ENCODE measurements at places on chromosomes 7 and 10. TPM values are rescaled to one million over a fixed set of nuclear protein-coding genes. Genes with fewer than 3 reads are reported as not detected.

GRCh38 chr7:447523-447922, 72.1 kb downstream of the PDGFA start:
- DNase-seq, result no peak

GRCh38 chr7:128103498-128104107, 72.4 kb upstream of the LRRC4 start:
- no peak for DNase-seq

GRCh38 chr10:33244354-33244967, 90.0 kb downstream of the NRP1 start:
- no peak for DNase-seq

DNA sequence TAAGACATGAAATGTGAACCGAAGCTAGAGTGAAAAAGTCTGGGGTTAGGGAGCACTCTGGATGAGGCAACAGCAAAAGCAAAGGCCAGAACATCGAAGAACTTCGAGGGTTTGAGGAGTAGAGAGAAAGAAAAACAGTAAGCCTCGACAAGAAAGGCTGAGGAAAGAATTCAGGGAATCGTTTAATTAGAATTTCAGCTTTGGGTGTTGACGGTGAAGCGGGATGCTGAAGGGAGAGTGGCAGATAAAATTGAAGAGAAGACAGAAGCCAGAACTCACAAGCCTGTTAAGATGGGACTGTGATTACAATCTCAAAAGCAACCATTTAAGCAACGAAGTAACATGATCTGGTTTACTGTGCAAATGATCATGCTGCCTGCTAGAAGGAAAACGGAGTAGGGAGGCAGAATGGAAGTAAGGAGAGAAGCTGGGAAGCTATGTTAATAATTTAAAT, 2.1 kb downstream of the TRDMT1 start:
- DNase-seq, result peak; percentile 61

DNA sequence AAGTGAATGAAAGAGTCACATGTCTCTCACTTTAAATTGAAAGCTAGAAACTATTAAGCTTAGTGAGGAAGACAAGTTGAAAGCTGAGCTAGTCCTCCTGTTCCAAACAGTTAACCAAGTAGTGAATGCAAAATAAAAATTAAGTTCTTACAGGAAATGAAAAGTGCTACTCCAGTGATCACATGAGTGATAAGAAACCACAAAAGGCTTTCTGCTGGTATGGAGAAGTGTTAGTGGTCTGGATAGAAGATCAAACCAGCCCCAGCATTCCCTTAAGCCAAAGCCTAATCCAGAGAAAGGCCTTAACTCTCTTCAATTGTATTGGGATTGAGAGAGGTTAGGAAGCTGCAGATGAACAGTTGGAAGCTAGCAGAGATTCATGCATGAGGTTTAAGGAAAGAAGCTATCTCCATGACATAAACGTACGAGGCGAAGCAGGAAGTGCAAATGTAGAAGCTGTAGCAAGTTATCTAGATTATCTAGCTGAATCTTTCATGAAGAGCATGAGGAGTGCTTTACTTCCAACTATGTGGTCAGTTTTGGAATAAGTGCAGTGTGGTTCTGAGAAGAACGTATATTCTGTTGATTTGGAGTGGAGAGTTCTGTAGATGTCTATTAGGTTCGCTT, 261.6 kb downstream of the MDFIC start:
- DNase-seq, result peak; percentile 17

- no peak for DNase-seq
Observed at GRCh38 chr7:4803397-4804241, 28.2 kb downstream of the AP5Z1 start.

CRHR2 gene
- not detected for total RNA-seq
